ENCODE measurements at places on chromosomes 1 and 21.
A peak's percentile ranks its signal among the peaks of the same experiment; 100 is the strongest.

DNA sequence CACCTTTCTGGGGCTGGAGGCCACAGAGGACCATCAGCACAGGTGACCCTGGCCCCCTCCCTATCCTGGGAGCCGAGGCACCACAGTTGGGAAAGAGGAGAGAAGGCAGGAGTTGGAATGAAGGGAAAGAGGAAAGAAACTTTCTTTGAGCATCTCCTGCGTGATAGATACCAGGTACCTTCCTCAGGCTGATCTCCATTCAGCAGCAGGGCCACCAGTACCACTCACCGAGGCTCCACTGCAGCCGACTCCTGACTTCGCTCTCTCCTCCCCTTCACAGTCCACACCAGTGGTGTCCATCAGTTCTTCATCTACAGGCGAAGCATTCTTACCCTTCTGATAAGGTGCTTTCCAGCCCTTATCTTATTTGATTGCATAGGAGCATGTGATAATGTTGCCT is 55.3 kb downstream of the LGR6 start:
- H3K27me3 ChIP-seq = no peaks in the 10 kb centered on the region
- no peaks in the 10 kb centered on the region for H3K36me3 ChIP-seq
- no peak overlapping the region for H3K27ac ChIP-seq
- DNase-seq = no peak

GRCh38 chr1:17765444-17766411 is 10.6 kb downstream of the ACTL8 start:
- H3K27ac ChIP-seq = no peak overlapping the region
- no peak overlapping the region for H3K4me3 ChIP-seq
- no peaks in the 10 kb centered on the region for H3K4me1 ChIP-seq

DNA sequence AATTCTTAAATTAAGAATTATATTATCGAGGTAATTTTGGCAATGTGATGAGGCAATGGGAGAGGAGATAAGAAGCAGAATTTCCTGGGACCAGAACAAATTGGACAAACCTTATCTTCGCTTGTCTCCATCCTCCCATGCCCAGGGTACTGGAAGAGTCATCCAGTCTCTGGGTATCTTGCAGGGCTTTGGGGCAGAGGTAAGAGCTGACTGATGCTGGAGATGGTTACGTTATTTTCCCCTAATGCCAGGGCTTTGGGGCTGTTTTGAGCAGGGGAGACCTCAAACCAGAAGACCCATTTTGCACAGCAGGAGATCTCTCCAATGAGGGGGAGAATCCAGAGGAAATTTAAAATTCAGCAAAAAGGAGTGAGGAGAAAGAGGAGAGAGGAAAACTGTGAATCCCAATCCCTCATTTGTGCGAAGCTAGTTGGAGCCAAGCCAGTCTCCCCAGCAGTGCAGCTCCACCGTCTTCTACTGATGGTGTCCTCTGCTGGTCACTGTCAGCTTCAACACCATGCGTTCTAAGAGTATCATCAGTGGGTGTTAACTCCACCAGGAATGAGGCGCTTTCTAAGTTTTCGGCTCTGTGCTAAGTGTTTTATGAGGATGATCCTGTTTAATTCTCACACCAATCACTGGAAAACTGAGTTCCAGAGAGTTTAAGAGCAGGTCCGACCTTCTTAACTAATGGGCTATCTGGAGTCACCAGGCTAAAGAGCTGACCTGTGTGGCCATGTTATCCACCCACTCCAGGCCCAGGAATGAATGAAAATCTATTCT is 86.8 kb upstream of the CD34 start:
- peaks cover 16% of the 10 kb centered on the region for H3K27me3 ChIP-seq
- H3K4me3 ChIP-seq = no peak overlapping the region
- no peaks in the 10 kb centered on the region for H3K4me1 ChIP-seq
- no peaks in the 10 kb centered on the region for H3K36me3 ChIP-seq
- H3K27ac ChIP-seq = no peak overlapping the region
- peak; percentile 64 for DNase-seq

GRCh38 chr1:54564312-54565112 is 16.5 kb downstream of the ACOT11 start:
- no peak overlapping the region for H3K27ac ChIP-seq
- no peaks in the 10 kb centered on the region for H3K27me3 ChIP-seq
- no peak overlapping the region for H3K4me3 ChIP-seq
- H3K36me3 ChIP-seq = no peaks in the 10 kb centered on the region
- DNase-seq = no peak
- no peaks in the 10 kb centered on the region for H3K4me1 ChIP-seq

DNA sequence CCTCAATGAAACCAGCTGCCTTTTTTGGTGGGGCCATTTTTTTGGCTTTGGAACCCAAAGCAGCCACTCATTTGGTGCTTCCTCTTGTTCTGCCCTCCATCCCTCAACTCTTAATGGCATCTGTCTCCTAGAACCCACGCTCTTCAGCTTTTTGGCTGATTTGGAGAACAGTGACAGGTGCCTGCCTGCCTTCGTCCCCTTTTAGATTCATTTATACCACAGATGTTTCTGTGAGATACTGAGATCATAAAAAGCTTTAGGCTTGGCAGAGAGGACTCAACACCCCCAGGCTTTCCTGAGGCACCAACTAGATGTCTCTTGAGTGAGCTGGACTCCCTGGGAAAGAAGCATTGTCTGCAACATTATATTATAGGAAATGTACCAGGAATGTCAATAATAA is 20.4 kb upstream of the YTHDF2 start:
- H3K4me3 ChIP-seq = no peak overlapping the region
- H3K4me1 ChIP-seq = no peaks in the 10 kb centered on the region
- H3K27ac ChIP-seq = no peak overlapping the region
- no peak for DNase-seq

GRCh38 chr1:24932284-24932683 is 2.2 kb upstream of the RUNX3 start:
- peaks cover 14% of the 10 kb centered on the region for H3K4me1 ChIP-seq
- H3K27ac ChIP-seq = no peak overlapping the region
- H3K27me3 ChIP-seq = no peaks in the 10 kb centered on the region
- DNase-seq = peak; percentile 55

DNA sequence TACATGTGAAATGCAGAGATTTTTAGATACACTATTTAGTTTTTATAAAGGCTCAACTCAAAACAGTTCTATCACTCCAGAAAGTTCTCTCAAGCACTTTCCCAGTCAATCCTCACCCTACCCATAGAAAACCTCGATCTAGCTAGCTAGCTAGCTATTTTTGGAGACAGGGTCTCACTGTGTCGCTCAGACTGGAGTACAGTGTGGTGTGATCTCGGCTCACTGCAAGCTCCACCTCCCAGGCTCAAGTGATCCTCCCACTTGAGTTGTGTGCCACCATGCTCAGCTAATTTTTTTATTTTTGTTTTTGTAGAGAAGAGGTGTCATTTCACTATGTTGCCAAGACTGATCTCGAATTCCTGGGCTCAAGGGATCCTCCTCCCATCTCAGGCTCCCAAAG is 236.9 kb downstream of the RERE start:
- no peak overlapping the region for H3K4me3 ChIP-seq
- no peaks in the 10 kb centered on the region for H3K36me3 ChIP-seq

DNA sequence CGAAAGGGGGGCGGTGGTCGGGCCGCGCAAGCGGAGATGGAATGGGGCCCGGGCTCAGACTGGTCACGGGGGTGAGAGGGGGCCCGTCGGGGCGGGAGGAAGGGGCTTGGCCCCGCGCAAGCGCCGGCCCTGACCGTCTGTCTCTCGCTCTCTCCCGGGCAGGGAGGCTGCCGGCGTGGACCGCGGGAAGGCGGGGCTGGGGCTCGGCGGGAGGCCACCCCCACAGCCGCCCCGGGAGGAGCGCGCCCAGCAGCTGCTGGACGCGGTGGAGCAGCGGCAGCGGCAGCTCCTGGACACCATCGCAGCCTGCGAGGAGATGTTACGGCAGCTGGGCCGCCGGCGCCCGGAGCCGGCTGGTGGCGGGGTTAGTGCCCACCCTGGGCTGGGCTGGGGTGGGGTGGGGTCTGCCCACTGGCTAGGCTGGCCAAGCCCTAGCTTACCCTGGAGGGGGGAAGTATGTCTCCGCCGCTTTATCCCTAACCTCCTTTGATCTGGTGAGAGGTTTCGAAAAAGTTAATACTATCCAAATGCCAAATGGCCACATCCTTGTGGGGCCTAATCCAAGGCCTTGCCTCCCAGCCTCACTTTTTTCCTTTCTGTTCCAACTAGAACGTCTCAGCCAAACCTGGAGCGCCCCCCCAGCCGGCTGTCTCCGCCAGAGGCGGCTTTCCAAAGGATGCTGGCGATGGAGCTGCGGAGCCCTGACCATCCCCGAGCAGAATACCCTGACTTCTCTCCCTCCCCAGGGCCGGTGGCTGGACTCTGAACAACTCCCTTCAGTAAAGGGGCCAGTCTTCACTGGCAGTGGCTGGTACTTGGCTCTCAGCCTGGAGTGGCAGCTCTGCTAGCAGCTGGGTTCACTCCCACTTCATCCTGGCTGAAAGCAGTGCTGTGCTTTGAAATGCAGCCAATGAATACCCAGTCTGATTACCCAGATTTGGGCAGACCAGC is 636 bp upstream of the YRDC start:
- peaks cover 34% of the 10 kb centered on the region for H3K36me3 ChIP-seq
- no peaks in the 10 kb centered on the region for H3K27me3 ChIP-seq
- DNase-seq = peak; percentile 32

- H3K4me3 ChIP-seq = no peak overlapping the region
- H3K36me3 ChIP-seq = no peaks in the 10 kb centered on the region
- no peaks in the 10 kb centered on the region for H3K4me1 ChIP-seq
- no peak for DNase-seq
Observed at GRCh38 chr1:87961992-87962391, 633.3 kb downstream of the LMO4 start.

DNA sequence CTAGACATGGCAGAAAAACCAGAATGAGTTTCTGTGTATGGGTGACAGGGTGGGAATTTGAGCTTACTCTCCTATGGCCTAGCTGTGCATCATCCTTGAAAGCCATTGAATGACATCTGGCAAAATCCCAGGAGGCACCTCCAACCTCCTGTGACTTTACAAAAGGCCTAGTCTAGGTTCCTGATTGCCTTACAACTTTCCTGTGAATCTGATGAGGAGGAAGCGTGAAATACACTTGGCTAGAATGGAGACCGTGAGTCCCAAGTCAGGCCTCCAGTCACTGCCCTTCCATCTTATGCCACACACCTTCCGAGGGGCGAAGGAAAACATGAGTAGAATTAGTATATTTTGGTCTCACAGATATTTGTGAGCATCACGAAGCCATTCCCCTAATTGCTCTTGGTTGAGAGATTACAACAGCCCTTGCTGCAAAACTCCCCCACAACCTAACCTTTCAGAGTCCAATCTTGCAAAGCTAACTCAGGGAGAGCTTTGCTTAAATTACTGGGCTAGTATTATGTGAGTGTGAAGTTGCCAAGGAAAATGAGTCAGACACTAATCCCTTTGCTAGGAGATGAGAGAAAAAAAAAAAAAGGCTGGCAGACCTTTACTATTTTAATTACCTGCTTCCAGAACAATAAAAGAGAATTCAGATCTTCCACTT is 36.3 kb upstream of the PAXBP1 start:
- DNase-seq = no peak
- no peaks in the 10 kb centered on the region for H3K4me1 ChIP-seq
- H3K4me3 ChIP-seq = no peak overlapping the region
- H3K27me3 ChIP-seq = no peaks in the 10 kb centered on the region
- no peak overlapping the region for H3K27ac ChIP-seq
- no peaks in the 10 kb centered on the region for H3K36me3 ChIP-seq

GRCh38 chr1:119602169-119602568 is 45.9 kb downstream of the ZNF697 start:
- no peak overlapping the region for H3K4me3 ChIP-seq
- no peaks in the 10 kb centered on the region for H3K4me1 ChIP-seq
- no peaks in the 10 kb centered on the region for H3K27me3 ChIP-seq
- no peak overlapping the region for H3K27ac ChIP-seq

- no peaks in the 10 kb centered on the region for H3K27me3 ChIP-seq
- no peaks in the 10 kb centered on the region for H3K4me1 ChIP-seq
- no peak overlapping the region for H3K27ac ChIP-seq
- no peak overlapping the region for H3K4me3 ChIP-seq
- no peak for DNase-seq
Observed at GRCh38 chr1:230288641-230289349, 137.3 kb downstream of the PGBD5 start.

- DNase-seq = no peak
- no peaks in the 10 kb centered on the region for H3K27me3 ChIP-seq
- H3K36me3 ChIP-seq = peaks cover 12% of the 10 kb centered on the region
- H3K4me1 ChIP-seq = peaks cover 61% of the 10 kb centered on the region
- H3K27ac ChIP-seq = no peak overlapping the region
Observed at GRCh38 chr1:8378178-8378577, 60.3 kb downstream of the SLC45A1 start.

DNA sequence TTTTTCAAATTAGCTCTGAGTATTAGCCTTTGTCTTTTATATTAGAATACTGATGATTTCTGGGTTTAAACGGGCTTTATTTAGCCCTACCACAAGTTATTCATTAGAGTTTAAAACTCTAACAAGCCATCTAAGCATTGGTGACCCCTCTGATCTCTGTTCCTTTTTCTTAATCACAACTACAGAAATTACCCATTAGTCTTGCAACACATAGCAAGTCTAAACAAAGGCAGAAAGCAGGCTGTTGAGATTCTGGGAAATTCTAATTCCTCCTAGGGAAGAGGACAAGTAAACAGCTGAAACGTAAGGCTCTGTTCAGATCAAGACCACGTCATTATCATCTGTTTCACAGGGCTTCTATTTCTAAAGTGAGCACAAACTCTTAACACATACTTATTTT is 491.2 kb upstream of the ZRANB2 start:
- H3K36me3 ChIP-seq = no peaks in the 10 kb centered on the region
- no peak overlapping the region for H3K4me3 ChIP-seq
- H3K27me3 ChIP-seq = no peaks in the 10 kb centered on the region
- H3K27ac ChIP-seq = no peak overlapping the region
- no peaks in the 10 kb centered on the region for H3K4me1 ChIP-seq

Data from T-cell (primary cell).